Stimulated activated CD8-positive, alpha-beta memory T cell treated with anti-CD3 and anti-CD28 coated beads, Interleukin-7, amount 100 ng/mL, for 1 hour (primary cell): ENCODE measurements at places on chromosomes 7 and 10.

DNA sequence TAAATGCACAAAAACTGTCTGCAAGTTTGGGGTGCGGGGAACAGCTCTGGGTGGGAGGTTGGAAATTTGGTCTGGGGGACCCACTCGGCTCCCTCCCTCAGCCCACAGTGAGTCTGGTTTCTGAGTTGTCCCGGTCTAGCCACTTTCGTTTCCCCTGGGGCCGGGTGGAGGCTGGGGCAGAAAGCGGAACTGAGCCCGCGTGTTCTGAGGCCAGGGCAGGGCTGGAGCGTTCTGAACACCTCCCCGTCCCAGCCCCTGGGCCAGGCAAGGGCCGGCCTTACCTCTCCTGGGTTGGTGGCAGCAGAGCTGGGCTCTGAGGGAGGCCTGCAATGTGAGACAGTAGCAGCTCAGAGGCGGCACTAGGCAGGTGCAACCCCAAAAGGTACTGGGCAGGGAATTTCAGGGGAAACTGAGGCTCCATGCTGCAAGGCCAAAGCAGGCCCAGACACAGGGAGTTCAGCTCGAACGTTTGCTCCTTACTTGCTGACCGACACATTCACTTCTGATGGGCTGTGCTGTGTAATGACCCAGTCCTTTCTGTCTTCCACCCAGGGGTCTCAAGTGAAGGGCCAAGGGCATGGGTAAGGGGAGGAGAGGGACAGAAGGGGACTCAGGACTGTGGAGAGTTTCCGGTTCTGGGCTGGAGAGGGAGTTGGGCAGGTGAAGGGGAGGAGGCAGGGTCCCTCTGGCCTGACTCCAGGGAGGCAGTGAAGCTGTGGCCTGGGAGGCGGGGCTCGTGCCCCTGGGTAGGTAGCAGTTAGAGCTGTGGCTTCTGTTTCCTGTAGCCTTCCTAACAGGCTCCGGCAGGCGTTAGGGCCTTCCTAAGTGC, 3.0 kb downstream of the IRF5 start:
- DNase-seq, result no peak

DNA sequence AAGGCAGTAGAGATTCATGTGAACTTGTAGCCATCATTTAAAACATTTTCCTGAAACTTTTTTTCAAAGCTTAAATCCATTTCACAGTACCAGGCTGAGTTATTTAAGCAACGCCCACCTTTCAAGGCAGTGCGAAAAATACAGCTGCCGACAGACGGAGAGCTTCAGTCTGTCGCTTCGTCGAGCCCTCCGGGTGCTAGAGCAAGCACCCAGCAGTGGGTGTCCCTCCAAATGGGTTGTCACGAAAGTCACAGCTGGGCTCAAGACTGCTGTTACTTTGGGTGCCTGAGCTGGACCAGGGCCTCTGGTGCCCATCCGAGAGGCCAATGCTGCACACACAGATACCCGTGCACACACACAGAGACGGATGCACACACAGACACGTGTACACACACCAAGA, 135.6 kb downstream of the TCERG1L start:
- no peak for DNase-seq

GRCh38 chr10:88881922-88882645, 2.0 kb downstream of the STAMBPL1 start:
- DNase-seq, result no peak

GRCh38 chr7:5508698-5509097, 85.1 kb upstream of the TNRC18 start:
- no peak for DNase-seq

GRCh38 chr7:106583100-106583499, 77.9 kb downstream of the CCDC71L start:
- DNase-seq, result no peak

GRCh38 chr10:56449770-56450169, 88.7 kb upstream of the ZWINT start:
- no peak for DNase-seq

GRCh38 chr10:34347131-34347530, 468.0 kb downstream of the PARD3 start:
- DNase-seq, result no peak

- no peak for DNase-seq
These were observed 402.3 kb downstream of the DNAJB9 start for GRCh38 chr7:108972004-108972403.

DNA sequence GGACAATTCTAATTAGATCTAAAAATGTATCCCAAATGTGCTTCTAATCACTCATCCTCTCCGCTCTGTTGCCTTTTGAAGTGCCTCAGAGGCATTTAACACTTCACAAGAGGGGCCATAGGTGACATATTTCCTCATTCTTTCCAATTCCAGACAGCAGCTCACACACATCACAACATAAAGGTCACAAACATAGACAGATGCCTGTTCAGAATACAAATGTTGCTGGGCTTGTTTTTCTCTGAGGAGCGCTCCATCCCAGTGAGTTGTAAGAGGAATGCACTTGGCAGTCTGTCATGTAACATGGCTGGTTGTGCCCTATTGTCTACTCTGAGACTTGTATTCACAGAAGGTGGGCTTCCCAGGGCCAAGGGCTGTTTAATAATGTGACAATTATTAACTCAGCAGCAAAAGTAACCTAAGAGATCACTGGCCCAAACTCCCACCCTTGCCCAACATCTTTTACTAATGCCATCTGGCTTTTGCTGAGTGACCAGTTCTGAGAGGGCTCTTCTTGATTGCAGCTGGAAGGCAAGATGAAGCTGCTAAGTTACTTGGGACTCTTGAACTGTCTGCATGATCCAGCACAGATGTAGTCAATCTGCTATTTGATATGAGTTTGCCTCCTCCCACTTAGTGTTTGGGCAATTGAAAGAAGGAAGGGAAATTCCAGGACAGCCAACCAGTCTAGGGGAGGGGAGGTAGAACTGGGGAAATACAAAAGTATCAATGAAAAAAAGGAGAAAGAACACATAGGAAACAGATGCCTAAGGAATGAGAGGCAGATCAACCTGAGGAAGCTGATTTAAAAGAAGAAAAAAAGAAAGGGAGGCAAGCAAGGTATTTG, 13.6 kb downstream of the PON2 start:
- no peak for DNase-seq

DNA sequence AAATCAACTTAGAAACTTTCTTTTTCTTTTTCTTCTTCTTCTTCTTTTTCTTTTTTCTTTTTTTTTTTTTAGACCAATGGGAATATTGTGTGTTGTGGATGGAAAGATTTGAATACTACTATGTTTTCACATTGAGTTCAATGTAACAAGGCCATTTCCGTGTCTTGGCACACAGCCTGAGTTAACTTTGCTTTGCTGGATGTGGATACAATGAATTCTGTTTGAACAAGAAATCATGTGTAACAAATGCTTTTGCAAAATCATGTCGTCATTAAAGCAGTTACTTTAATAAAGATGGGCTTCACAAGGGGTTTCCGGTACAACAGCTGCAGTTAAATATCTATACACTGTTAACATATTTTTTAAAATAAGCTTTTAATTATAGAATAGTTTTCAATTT, 13.5 kb upstream of the ENTPD1 start:
- DNase-seq, result no peak

DNA sequence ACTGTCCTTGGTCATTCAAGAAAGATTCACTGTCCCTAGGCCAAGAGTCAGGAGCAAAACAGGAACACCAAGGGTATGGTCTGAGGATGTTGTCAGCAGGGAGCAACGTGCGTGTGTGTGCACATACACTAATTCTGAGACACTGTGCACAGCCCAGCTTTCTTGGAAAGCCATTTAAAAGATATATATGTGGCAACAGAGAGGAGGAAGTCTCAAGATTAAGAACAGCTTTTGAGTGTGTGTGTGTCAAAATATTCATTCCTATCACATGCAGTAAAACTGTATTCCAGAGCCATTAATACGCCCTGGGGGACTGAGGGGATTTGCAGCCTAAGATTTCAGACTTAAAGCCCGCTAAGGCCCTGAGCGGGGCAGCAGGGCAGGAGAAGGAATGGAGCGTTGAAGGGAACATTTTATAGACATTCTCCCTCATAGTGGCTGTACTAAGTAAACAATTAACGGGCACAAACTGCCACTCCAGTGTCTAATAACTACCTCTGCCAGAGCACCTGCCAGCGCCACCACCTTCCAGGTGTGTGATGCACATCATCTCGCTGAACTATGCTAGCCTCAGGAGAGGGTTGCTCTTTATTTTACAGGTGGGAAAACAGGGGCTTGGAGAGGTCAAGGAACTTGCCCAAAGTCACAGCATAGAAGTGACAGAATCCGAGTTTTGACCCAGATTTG, 2.0 kb downstream of the NOD1 start:
- DNase-seq, result no peak

GRCh38 chr10:86693721-86694369, 25.5 kb downstream of the LDB3 start:
- DNase-seq, result peak; percentile 15

- DNase-seq, result no peak
These were observed 97.6 kb downstream of the CUX1 start for GRCh38 chr7:101915000-101915399.

DNA sequence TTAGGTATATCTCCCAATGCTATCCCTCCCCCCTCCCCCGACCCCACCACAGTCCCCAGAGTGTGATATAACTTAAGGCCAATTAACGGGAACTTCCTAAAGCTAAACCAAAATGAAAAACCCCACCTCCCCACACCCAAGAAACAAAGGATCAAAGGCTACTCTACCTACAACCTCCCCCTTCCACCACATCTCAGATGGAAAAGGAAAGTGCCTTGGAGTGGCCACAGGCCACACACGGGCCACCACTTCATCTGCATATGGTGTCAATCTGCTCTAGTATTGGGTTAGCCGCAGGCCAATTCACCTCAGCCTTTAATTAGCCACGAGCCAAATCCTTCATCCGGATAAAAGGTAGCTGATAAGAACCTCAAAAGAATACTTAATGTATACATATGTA, 19.6 kb downstream of the CSTF2T start:
- no peak for DNase-seq

DNA sequence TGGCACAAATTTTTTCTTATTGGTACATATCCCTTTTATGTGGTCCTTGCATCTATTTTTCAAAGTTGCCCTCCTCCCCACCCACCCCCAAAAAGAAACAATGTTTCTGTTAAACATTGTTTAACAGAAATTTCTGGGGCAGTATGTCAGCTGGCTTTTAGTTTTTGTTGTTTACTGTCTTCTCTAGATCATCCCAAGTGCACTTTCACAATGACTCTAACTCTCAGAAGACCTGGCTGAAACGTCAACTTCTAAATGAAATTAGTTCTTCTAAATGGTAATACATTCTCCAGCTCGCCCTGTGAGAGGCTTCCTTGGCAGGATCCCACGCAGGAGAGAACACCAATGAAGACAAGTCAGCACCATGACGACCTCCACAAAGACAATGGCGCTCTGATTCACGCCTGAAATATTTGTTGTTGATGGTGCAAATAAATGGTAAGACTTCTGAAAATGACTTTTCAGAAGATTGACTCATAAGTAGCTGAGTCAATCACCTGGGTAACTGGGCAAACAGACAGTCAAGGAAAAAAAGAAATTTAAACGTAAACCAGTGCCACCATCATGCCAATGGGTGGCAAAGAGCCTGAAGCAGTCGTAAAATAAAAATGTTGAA, 293.7 kb downstream of the FZD1 start:
- no peak for DNase-seq

GRCh38 chr10:124552691-124553276, 91.2 kb downstream of the LHPP start:
- DNase-seq, result no peak

- no peak for DNase-seq
These were observed 279.2 kb downstream of the CXCL12 start for GRCh38 chr10:44105696-44106095.

DNA sequence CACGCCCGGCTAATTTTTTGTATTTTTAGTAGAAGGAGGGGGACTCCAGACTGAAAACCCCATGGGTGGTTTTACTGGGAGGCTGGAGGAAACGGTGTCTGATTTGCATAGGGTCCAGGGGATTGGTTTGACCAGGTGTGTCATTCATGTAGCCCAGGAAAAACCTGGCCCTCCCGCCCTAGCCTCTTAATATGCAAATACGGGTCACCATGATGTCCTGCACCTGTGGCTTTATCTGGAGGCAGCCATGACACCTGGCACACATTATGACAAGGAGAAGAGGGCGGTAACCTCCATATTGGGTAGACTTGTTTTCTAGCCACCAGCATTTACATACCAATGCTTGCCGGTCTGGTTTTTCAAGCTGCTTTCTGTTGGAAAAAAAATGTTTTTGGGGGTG, 68.0 kb downstream of the TRIL start:
- DNase-seq, result no peak

- no peak for DNase-seq
These were observed 131.0 kb downstream of the CXCL12 start for GRCh38 chr10:44253769-44254462.

GRCh38 chr10:79063661-79064492, 4.9 kb upstream of the ZMIZ1 start:
- no peak for DNase-seq
